G401 (cell line): ENCODE measurements at places on chromosomes 4 and X.

GRCh38 chr4:183905593-183906488, 734 bp downstream of the STOX2 start:
- DNase-seq, result peak; percentile 68

- DNase-seq, result no peak
These were observed 364.3 kb downstream of the FBXO8 start for GRCh38 chr4:173919196-173919595.

DNA sequence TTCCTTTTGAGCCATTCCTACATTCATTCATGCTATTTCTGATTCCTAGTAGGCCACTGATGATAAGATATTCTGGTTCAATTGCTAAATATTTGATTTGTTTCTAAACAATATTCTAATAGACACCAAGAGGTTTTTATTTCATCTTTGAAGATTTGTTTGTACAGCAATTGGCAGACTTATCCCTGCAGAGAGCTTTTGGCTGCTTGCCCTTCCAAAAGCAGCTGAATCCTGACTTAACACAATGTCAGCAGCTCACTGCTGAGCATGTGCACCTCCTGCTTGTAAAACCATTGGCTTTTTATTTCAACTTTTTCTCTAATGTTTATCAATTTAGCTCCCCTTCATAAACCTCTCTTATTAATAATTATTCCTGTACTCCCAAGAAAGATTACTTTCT, 45.3 kb downstream of the MMRN1 start:
- DNase-seq, result peak; percentile 58

- peak; percentile 13 for DNase-seq
These were observed 486 bp downstream of the ABLIM2 start for GRCh38 chr4:8157944-8158709.

- DNase-seq, result no peak
These were observed 175.0 kb upstream of the EPHA5 start for GRCh38 chr4:65845199-65845773.

GRCh38 chr4:26268246-26268645, 52.6 kb upstream of the RBPJ start:
- DNase-seq, result no peak

DNA sequence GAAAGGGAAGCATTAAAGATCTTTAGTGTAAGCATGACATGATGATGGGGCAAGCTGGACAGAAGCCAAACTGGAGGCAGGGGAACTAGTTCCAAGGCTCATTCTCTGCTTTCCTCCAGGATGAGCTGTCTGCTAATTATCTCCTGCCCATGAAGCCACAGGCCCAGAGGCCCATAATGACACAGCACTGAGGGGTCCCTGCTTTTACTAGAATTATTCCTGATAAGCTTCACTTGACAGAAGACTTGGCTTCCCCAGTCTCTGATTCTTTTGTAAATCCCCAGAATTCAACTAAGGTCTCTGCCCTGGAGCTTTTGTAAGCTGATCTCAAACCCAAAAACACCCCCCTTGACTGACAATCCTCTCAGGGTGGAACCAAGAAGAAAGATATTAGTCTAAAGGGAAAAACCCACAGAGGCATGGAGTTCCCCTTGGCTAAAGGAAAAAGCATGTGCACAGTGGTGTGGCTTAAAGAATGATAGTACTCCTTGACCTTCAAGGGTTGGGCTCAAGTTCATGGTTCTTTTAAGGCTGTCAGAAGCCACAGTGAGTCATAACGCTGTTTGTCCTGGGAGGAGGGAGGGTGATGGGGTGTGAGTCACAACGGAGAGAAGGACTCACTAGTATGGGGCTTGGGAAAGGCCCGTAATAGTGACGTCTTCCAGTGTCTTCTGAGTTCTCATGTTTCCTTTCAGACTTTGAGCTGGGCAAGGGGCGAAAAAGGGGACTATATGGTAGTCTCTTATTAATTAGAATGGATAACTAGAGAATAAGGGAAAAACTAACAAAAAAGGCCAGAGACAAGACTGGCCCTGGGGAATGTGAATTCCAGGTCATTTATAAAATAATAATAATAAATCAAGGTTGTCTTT, 146.0 kb upstream of the CPEB2 start:
- no peak for DNase-seq

DNA sequence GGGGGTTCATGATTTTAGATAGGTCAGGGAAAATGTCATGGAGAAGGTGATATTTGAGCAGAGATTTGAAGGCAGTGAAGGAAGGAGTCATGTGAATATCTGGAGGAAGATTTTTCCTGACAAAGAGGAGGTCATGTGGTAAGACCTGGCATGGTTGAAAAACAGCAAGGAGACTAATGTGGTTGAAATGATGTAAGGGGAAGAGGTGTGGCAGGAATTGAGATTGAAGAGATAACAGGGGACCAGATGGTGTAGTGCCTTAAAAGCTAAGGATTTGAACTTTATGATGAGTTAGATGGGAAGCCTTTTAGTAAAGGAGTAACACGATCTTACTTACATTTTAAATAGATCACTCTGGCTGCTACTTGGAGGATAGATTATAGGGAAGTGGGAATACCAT, 210.9 kb downstream of the RTL9 start:
- no peak for DNase-seq

DNA sequence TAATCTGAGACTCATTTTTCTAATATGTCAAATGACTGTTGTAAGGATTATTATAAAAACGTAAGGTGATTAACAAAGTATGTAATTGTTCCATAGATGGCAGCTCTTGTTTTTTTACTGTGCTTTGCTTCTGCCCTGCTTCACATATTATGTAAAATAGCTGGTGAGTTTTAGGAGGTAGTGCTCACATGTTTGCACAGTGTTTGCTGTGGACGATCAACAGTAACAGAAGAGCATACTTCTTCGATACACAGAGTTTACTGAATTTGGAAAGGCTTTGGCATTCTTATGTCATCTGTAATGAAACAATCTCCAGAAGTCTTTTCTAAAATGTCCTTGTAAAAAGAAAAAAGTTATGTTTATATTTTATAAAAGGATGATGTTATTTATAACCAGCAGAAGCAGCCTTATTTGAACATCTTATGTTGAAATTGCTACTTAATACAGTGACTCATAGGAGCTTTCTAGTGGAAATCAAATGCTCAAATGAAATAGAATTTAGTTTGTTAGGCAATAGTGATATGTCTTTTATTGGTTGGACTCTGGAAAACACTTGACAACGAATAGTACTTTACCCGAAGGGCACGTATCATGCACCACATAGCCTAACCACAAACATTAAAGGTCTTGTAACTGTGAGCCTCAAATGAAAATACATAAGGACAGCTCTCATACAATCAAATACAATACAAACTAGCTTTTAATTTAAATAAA, 1.9 kb upstream of the MTTP start:
- DNase-seq, result no peak

DNA sequence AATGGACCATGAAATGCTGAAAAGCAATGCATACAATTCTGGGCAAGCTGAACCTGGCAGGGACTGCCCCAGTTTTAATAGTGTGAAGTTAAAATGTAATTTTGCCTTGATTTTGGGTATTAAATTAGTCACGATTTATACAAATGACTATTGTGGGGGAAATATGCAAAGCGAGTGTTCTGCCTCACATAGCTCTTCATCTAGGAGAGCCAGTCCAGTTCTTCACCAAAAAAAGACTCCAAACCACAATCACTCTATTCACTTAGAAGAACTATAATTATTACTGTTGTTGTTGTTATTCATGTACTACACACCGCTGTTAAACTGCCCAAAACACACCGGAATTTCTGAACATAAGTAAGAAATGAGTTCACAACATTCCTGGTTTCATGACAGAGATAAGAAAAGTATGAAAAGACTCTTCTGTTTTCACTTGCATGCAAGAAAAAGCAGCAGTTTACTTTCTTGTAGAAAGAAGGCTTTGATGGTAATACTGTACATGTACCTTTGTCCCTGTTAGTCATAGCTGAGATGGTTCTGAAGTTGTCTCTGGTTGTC, 101.9 kb downstream of the QRFPR start:
- no peak for DNase-seq

GRCh38 chr4:183445097-183445428, 627 bp downstream of the CDKN2AIP start:
- DNase-seq, result no peak

DNA sequence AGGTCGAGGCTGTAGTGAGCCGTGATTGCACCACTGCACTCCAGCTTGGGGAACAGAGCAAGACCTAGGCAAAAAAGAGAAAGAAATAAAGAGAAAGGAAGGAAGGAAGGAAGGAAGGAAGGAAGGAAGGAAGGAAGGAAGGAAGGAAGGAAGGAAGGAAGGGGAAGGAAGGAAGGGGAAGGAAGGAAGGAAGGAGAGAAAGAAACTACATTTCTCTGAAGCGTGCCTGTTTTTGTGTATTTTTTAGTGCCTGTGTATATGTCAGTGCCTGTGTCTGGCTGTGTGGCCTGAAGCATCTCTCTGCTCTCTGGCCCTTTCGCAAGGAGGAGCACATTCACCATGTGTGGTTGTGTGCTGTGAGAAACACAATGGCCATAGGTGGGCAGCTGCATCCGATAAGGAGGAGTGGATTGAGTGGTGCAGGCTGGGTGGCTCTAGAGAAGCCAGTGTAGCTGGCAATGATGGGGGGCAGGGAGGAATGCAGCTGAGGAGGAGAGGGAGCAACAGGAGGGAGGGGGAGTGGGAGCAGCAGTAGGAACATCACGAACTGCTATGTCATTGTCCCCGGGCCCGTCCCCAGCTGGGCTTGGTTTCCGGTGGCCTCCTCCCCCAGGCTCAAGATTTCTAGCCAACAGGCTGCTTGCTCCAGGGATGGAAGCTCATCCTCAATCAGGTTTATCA, 11.4 kb downstream of the SYN1 start:
- DNase-seq, result no peak

- peak; percentile 6 for DNase-seq
These were observed 33.0 kb upstream of the TMEM131L start for GRCh38 chr4:153432965-153433753.

GRCh38 chr4:168868044-168868781, 141.8 kb downstream of the CBR4 start:
- no peak for DNase-seq

- peak; percentile 13 for DNase-seq
These were observed 6.5 kb downstream of the RPL39 start for GRCh38 chrX:119784747-119785446.

- DNase-seq, result no peak
These were observed 21.3 kb downstream of the SPACA5 start for GRCh38 chrX:48028091-48028490.

DNA sequence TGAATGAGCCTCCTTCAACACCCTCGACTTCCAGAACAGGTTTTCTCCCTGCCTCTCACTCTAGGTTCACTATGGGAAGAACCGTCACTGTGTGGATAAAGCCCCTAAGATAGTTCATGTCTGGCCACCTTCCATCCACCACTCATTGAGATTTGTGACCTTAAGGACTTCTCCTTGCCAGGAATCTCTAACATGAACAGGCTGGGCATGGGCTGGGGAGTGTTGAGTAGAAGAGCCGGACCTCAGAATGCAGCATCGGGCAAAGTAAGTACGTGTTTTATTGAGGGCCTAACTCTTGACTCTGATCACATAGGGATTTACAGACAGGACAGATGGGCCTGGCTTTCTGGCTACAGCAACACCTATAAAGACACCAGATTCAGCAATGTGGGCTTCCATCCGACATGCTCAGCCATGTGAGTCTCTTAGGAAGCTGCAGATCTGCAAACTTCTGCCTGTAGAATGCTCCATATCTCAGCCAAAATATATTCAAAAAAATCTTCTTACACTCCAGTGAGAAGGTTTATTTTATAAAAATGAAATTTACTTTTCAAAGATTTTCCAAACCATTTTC, 26.4 kb upstream of the TRIM60 start:
- DNase-seq, result no peak

GRCh38 chr4:138488533-138488932, 246.4 kb upstream of the SLC7A11 start:
- no peak for DNase-seq

GRCh38 chrX:63350465-63350877, 661 bp downstream of the SPIN4 start:
- DNase-seq, result peak; percentile 22

GRCh38 chrX:72392042-72392441, 86.3 kb upstream of the CITED1 start:
- no peak for DNase-seq

DNA sequence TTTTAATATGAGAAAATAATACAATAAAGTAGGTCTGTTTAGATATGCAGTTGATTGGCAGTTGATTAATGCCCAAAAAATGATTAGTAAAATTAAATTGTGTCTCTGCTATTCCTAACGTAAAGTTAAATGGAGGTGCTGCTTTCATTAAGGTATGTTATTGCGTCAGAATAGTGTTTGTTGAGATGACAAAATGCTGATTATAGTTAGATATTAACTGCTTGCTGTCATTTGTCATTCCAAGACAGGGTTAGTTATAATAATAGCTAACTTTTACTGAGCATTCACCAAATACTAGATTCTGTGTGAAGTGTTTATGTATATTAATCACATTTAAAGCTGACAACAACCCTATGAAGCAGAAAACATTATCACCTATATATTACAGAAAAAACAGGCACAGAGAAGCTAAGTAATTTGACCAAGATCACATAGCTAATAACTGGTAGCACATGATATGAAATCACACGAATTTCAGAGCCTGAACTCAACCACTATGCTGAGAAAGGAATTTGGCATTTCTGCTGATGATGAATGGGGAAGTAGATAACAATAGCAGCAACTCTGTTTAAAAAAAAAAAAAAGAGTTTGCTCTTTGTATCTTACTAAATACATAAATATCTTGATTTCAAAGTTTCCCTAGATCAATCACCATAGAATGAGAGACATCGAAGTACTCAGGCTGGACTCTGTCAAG, 59.7 kb upstream of the WDR44 start:
- DNase-seq, result no peak

DNA sequence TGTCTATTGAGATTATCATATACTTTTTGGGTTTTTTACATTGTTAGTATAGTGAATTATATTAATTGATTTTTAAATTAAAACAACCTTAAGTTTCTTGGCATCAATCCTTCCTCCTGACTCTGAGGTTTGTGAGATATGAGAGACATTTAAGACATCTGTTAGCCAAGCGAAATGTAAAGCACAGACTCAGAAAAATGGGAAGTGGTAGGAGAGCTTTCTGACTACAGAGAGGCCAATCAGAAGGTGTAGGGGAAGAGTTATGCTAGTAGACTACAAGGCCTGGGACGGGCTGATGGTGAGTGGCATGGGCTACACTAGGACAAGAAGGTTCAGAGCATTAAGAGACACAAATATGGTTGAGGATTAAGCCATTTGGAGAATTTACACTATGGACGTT, 255.4 kb downstream of the PRDM5 start:
- no peak for DNase-seq

GRCh38 chrX:23052324-23052723, 52.6 kb downstream of the DDX53 start:
- no peak for DNase-seq

DNA sequence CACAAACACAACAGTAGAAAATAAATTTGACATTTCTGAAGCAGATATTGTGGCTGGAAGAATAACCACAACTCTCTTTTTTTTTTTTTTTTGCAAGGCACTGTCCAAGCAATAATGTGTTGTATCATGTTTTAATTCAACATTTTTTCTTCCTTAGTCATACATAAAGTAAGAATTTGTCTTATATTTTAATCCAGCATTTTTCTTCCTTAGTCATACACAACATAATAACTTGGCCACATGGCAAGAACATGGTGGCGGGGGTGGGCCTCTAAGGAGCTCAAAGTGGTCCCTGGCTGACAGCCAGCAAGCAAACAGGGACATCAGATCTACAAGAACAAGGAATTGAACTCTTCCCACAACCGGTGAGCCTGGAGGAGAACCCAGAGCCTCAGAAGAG, 20.2 kb downstream of the FBXW7 start:
- no peak for DNase-seq
